Epithelial cell of proximal tubule (primary cell): ENCODE measurements at places on chromosomes 2 and 18. TPM values are rescaled to one million over a fixed set of nuclear protein-coding genes. Genes with fewer than 3 reads are reported as not detected.

The PDE1A gene
- total RNA-seq: 0.07 TPM in 1 of 2 replicates, not detected in the other

The TAF4B gene
- 5.7 and 7.1 TPM in 2 replicates for total RNA-seq

The IL1RN gene
- total RNA-seq: 0.29 and 1.1 TPM in 2 replicates

The LRRC30 gene
- not detected in 2 replicates for total RNA-seq

The FBXO36 gene
- total RNA-seq: 1.8 and 2.1 TPM in 2 replicates

The TGFA gene
- 40.1 and 89.1 TPM in 2 replicates for total RNA-seq
